HuH-7 (cell line): ENCODE measurements at places on chromosomes 2 and 18.

DNA sequence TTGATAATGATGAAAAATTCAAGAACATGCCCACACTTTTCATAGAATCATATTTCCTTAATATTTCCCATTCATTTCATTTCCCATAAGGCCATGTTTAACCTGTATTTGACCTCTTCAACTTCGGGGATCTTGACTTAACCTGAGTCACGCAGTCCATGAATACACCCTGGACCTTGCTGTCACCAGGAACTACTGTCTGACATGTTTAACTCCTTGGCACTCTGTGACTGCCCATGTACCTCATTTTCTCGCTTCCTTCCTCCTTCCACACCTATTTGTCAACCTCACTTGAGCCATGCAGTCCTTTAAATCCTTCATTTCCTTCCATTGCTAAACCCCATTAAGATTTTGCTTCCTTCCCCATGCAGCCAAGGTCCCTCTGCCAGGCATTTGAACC is 16.3 kb downstream of the ABCB11 start:
- DNase-seq, result no peak

GRCh38 chr2:241261628-241262027 is 53.8 kb downstream of the HDLBP start:
- DNase-seq, result no peak

- no peak for DNase-seq
Observed at GRCh38 chr2:194424683-194425209, 1232.3 kb upstream of the SLC39A10 start.

DNA sequence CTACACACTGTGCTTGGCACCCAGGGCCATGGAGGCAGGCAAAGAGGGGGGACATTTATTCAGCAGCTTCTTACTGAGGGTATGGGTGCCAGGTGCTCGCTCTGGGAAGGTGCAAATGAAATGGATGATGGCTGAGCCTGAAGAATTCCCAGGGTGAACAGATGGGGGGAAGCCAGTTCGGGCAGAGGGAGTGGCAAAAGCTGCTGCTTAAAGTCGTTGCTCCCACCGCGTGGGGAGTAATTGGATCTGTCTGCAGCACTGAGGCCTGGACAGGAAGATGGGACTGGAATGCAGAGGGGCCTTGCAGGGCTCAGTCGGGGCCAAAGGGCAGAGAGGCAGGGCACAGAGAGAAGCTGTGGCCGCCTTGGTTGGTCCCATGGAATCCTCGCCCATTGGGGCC is 51.2 kb downstream of the NEDD4L start:
- no peak for DNase-seq

DNA sequence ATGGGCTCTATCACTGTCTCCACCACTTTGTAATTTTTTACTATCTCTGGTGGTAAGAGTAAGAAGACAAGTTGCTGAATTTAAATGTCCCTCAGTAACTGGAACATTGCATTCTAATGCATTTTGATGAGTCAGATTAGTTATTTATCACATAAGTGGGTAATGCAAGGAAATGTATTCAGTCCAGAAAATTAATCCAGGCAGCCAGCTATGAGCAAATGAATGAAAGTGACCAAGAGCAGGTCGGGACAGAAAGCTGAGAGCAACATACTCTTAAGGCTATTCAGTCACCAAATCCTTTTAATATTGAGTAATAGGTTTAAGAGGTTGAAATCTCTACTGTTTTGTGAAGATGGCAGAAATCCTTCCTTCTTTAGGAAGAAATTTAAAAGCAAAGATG is 265.5 kb upstream of the PARD3B start:
- no peak for DNase-seq

GRCh38 chr2:151619337-151619989 is 114.8 kb downstream of the NEB start:
- no peak for DNase-seq

DNA sequence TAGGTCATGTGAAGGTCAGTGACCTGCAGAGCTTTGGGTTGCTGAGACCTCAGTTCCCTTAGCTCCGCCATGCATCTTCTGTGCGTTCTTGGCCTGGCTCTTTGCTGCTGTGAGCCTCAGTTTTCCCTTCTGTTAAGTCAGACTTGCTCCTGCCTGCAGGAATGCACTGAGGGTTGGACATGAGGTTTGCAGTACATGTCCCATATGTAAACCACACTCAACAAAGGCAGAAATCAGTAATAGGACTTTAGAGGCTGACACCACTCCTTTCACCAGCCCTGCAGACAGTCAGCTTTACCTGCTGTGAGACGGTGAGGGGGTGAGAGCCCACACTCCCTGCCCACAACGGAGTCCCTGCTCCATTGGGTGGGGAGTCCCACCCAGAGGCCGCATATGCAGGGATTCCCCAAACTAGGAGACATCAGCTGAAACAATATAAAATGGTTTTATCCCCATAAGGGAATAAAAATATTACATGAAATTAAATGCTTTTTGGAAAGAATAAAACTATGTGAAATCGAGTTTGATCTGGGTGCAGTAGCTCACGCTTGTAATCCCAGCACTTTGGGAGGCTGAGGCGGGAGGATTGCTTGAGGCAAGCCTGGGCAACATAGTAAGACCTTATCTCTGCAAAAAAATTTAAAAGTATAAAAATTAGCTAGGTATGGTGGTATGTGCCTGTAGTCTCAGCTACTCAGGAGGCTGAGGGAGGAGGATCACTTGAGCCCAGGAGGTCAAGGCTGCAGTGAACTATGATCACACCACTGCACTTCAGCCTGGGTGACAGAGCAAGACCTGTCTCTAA is 55.1 kb downstream of the MYO7B start:
- no peak for DNase-seq

- DNase-seq, result no peak
Observed at GRCh38 chr2:71603311-71603811, 150.0 kb downstream of the DYSF start.
